ENCODE measurements at places on chromosomes 5 and 9.

- DNase-seq, result no peak
Observed at GRCh38 chr5:35036536-35036935, 11.2 kb downstream of the AGXT2 start.

GRCh38 chr9:93226819-93227218, 42.9 kb downstream of the WNK2 start:
- no peak for DNase-seq

DNA sequence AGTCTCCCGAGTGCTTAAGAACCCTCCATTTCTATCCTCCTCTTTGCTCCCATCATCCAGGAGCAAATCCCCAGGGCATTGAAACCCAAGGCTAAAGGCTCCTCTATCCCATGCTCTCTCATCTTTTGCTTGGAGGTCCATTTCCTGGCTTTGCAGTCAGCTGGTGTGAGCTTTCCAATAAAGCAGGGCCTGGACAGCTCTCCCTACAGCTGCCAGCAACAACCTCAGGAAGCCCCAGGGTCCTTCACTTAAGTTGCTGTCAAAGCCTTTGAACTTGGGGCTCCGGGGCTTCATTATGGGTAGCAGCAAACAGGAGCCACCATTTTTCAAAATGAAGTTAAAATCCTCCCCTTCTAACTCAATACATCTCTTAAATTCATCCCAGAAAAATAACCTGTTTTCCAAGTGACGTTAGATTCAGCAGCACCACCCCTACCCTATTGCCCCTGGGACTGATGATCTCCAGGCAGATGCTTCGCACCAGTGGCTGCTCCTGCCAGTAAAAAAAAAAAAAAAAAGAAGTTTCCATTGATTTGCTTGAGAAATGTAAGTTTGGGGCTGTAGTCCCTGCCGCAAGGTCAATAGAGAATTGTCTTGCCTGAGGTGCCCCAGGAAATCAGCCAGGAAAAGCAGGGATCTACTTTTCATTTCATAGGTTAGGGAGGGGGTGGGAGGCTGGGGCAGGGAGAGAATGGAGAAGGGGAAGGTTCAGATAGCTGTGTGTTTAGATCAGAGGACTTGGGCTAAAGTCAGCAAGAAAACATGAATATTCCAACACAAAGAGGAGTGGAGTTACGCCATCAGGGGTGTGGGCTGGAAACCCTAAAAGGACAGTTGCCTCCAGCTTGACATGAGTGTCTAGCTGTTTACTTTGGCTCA, 83.8 kb upstream of the IL6ST start:
- no peak for DNase-seq

DNA sequence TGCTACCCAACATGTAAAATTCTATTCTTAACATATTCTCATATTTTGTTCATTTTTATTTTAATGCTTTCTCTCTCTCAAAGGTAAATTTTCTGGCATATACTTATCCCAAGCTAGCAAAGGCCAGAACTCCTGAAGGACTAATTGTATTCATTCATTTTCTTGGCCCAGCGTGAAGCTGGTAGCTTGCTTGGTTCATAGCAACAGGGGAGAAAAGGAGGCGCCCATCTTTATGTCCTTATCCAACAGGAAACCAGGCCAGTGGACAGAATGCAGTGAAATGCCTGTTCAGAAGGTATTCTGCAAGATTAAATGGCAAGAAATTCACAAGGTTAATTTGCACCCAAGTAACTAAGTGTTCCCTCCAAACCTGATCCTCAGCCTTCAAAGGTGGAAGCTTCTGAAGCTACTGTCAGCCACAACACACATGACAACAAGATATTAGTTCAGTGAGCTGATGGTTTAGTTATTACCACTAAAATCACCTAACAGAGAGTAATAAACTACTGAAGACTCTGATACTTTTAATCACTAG, 5.6 kb downstream of the EFNA5 start:
- DNase-seq, result no peak

DNA sequence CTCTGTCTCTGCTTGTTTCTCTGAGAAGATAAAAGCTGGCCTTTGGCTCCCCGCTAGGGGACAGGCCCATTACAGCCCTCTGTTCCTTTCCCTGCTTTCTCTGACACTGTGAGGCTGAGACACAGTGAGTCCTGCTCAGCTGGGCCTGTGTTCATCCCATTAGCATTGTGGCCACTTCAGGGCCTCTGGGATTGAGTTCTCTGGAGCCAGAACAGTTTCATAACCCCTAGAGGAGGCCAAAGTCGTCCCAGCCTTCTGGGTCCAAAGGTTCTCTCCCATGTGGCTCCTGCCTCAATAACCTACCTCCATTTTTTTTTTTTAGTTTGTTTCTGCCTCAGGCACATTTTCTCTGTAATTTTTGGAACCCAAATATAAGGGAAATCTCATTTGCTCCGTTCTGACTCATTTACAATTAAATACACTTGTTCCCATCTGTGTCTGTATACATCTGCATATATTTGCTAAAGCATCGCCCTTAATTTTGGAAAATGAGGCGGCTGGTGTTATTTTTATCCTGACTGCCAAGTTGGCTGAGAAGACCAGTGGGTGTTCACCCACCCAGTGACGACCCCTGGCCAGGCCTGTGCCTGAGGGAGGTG, 27.3 kb upstream of the CTNNA1 start:
- no peak for DNase-seq

GRCh38 chr5:173278172-173278571, 43.2 kb upstream of the NKX2-5 start:
- no peak for DNase-seq

Measured in NAMALWA (cell line).